ENCODE measurements at places on chromosomes 5 and 9. TPM values are rescaled to one million over a fixed set of nuclear protein-coding genes. Genes with fewer than 3 reads are reported as not detected.

GRCh38 chr9:123686131-123686828 is 243.6 kb downstream of the DENND1A start:
- DNase-seq = no peak

DNA sequence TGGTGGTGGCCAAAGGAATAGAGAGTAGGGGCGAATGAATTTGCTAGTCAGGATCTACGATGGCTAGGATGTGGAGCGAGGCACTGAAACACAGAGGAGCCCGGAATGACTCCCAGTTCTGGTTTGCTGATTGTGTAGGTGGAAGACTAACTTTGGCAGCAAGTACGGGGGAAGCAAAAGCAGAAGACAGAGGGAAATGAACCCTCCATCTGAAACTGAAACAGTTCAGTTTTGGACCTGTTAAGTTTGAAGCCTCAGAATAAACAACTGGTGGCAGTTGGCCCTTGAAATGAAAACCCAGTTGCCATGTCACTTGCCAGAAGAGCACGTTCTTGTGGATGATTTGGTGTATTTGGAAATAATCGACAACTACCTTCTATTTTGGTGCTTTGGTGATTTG is 15.4 kb upstream of the SMIM15 start:
- DNase-seq = no peak

DNA sequence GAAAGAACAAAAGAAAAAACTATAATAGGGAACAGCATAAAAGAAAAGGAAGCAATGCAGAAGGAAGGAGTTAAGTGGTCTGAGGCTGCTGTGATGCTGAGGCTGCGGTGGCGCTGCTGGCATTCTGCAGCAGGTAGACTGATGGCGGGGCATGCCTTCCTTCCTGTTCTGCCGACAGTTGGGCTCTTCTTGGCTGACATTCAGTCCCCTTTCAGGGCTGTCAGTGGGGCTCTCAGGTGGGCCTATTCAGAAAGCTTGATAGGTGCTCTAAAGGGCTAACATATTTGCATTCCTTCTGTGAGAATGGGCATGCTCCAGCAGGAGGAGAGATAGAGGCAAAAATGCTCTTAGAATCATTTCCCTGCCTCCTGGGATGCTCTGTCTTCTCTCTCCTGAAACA is 5.1 kb upstream of the CLINT1 start:
- DNase-seq = no peak

DNA sequence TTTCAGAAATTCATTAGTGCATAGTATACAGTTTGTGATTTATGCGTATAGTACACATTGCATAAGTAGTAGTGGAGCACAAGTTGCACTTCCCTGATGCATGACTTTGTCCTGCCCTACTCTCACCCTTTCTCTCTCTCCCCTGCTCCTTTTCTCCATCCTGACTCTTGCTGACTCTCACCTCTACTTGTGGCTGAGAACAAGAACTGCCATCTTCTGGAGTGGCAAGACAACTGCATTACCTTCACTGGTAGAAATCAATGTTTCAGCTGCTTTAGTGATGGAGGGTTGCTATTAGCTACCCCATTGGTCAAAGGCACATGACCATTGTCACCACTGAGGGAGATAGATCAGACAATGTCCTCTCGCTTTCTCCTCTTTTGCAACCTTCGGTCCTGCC is 26.9 kb downstream of the SPEF2 start:
- DNase-seq = no peak

- no peak for DNase-seq
Observed at GRCh38 chr5:164433106-164433870, 927.9 kb downstream of the MAT2B start.

GRCh38 chr9:137866226-137867141 is 11.1 kb upstream of the CACNA1B start:
- no peak for DNase-seq

DNA sequence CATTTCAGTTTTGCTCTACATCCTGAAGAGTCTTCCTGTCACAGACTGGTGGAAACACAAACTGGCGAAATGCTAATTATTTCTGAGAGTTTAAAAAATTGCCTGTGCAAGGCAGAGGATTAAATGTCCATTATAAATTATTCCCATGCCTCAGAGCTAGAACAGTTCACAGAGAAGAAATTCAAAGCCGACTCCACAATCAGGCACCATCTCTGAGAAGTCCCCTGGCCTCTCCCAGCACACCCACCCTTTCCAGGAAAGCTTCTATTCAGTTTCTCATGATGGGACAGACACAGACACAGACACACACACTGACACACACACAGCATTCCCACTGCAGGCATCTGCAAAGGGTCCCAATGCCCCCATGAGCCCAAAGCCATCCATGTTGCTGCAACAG is 253.1 kb downstream of the DENND1A start:
- no peak for DNase-seq

MAMDC4 gene
- total RNA-seq = 1.6 TPM

GGTA1 gene
- 6.0 TPM for total RNA-seq

HCN1 gene
- total RNA-seq = not detected

HAVCR2 gene
- total RNA-seq = 14.9 TPM

SPATA31E1 gene
- total RNA-seq = not detected

Measured in mesenteric fat pad (tissue), 1 donor.